Body of pancreas (tissue), 4 donors: ENCODE measurements at places on chromosomes 7 and 10. TPM values are rescaled to one million over a fixed set of nuclear protein-coding genes. Genes with fewer than 3 reads are reported as not detected.

DNA sequence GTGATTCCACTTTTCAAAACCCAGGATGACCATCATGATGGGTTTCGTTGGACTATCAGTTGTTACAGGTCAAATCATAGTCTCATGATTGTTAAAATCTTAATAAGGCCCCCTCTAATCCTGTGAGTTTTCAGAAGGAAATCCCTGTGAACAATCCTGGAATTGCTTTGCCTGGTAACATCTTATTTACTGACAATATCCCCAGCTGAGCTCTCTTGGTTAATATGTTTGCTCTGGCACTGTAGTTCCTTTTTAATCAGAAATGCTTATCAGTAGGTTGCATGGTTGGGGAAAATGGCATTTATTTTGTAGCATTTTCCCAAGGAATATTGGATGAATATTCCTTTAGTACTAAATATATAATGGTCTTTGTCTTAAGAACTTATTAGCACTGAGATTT lies 163.9 kb downstream of the TCF7L2 start:
- H3K27me3 ChIP-seq: no peaks in the 10 kb centered on the region
- no peak for DNase-seq
- peaks cover 49% of the 10 kb centered on the region for H3K4me1 ChIP-seq
- H3K27ac ChIP-seq: peak overlapping the region; percentile 50
- no peak overlapping the region for H3K4me3 ChIP-seq

GRCh38 chr7:155448632-155449007 lies 9.3 kb upstream of the EN2 start:
- peaks cover 22% of the 10 kb centered on the region for H3K4me1 ChIP-seq
- no peaks in the 10 kb centered on the region for H3K27me3 ChIP-seq
- H3K36me3 ChIP-seq: no peaks in the 10 kb centered on the region
- H3K4me3 ChIP-seq: no peak overlapping the region

DNA sequence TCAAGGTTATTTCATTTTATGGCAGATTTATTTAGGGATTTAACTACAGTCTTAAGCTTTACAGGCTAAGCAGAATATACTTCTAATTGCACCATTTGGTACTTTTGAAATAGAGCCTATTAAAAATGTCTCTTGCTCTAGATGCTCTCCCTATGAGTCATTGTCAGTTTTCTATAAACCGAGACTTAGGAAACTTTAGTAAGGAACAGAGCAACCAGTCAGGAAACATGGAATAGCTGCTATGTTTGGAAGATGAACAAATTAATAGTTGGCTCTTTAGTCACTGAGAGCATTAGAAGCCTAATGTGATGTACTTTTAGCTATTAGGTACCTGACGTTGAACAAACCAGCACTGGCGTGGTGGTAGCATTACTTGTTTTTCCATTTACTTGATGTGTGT lies 35.3 kb downstream of the INPP5F start:
- no peak overlapping the region for H3K27ac ChIP-seq
- H3K36me3 ChIP-seq: no peaks in the 10 kb centered on the region
- H3K27me3 ChIP-seq: no peaks in the 10 kb centered on the region

DNA sequence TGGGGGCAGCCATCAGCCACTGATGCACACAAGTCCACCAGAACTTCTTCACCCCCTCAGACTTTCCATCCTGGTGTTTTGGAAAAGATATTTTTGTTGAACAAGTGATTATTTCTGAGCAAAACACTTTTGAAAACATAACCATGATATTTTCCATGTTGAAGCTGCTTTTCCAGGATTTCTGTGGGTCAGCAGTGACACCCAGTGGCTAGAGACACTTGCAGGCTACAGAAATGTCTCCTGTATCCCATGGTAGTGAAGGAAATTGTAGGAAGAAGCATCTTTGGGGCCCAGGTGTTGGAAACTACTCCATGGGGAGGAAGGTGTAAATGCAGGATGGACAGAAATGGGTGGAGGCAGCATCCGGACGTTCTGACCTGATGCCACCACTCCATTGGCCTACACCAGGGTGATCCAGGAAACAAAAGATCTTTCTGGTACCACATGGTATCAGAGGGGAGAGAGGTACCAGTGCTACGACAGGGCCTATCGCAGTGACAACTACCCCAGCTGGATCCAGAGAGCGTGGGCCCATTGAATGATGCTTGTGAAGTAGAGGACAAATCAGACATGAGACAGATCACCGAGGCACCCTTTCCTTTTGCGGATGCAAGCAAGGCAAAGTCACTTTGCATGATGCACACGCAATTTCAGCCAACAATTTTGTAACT lies 111.7 kb upstream of the COBL start:
- no peak overlapping the region for H3K4me3 ChIP-seq
- H3K4me1 ChIP-seq: no peaks in the 10 kb centered on the region
- no peaks in the 10 kb centered on the region for H3K36me3 ChIP-seq
- no peak overlapping the region for H3K27ac ChIP-seq
- H3K27me3 ChIP-seq: no peaks in the 10 kb centered on the region

GRCh38 chr7:48868916-48869315 lies 55.4 kb upstream of the CDC14C start:
- H3K4me3 ChIP-seq: no peak overlapping the region
- H3K27ac ChIP-seq: no peak overlapping the region
- H3K27me3 ChIP-seq: no peaks in the 10 kb centered on the region
- H3K4me1 ChIP-seq: no peaks in the 10 kb centered on the region
- no peak for DNase-seq
- H3K36me3 ChIP-seq: no peaks in the 10 kb centered on the region

- H3K27me3 ChIP-seq: no peaks in the 10 kb centered on the region
- H3K4me3 ChIP-seq: no peak overlapping the region
- no peak overlapping the region for H3K27ac ChIP-seq
- no peak for DNase-seq
- no peaks in the 10 kb centered on the region for H3K36me3 ChIP-seq
- H3K4me1 ChIP-seq: no peaks in the 10 kb centered on the region
These were observed 22.8 kb upstream of the ITGB8 start for GRCh38 chr7:20307901-20308300.

- H3K27me3 ChIP-seq: no peaks in the 10 kb centered on the region
- H3K4me1 ChIP-seq: peaks cover 16% of the 10 kb centered on the region
- H3K36me3 ChIP-seq: no peaks in the 10 kb centered on the region
- no peak overlapping the region for H3K4me3 ChIP-seq
These were observed 3.2 kb upstream of the FAM241B start for GRCh38 chr10:69626826-69627225.

DNA sequence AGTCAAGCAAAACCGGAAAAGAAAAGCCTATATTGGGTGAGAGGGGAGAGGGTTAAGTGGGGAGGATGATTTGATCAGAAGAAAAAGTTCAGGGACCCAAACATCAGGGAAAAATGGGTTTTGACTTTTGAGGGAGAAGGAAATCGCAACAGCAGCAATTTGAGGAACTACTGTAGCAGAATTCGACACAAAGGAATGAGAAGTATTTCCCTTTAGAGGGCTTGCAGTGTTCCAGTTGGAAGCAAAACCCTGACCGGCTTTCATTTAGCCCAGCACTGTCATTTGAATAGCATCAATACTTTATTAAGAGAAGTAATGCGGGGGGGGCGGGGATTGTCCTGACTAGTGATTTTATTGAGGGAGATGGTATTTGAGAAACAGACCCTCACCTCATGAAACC lies 37.2 kb upstream of the GATA3 start:
- no peak overlapping the region for H3K27ac ChIP-seq
- H3K4me3 ChIP-seq: no peak overlapping the region
- no peak for DNase-seq
- no peaks in the 10 kb centered on the region for H3K27me3 ChIP-seq
- no peaks in the 10 kb centered on the region for H3K36me3 ChIP-seq

- H3K27me3 ChIP-seq: peaks cover 4% of the 10 kb centered on the region
- no peak for DNase-seq
- no peak overlapping the region for H3K4me3 ChIP-seq
- H3K4me1 ChIP-seq: no peaks in the 10 kb centered on the region
These were observed 88.2 kb upstream of the GPR26 start for GRCh38 chr10:123577921-123578461.

Gene SYNPO2L
- total RNA-seq: not detected

Gene PPP1R9A
- total RNA-seq: 44.2 TPM

Gene TRAPPC14
- 27.7 TPM for total RNA-seq

Gene CNPY1
- total RNA-seq: not detected

Gene C10orf53
- not detected for total RNA-seq

Gene ARL3
- total RNA-seq: 4.0 TPM
